Stimulated activated CD8-positive, alpha-beta memory T cell treated with anti-CD3 and anti-CD28 coated beads, Interleukin-4, amount 100 ng/mL, for 24 hours (primary cell): ENCODE measurements at places on chromosomes 5 and 9.

- DNase-seq = no peak
Observed at GRCh38 chr9:93536167-93536566, 40.2 kb upstream of the PHF2 start.

DNA sequence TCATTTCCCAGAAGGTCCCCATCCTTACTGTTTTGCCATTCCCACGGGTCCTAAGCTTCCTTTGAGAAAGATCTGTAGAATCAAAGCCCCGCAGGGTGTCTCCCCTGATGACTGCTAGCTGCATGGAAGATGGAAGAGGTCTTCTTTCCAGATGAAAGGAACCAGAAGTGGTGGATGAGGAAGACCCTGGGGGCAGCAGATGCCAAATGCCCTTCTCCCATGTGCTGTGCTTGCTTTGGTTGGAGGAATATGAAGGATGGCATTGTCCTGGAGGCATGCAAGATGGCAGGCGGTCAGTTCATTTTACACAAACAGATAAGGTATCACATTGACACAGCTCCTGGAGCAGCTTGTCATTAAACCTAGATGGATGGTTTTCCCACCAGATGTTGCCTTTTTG is 25.8 kb upstream of the CER1 start:
- DNase-seq = no peak

- DNase-seq = no peak
Observed at GRCh38 chr5:172447646-172448365, 6.5 kb downstream of the SH3PXD2B start.

DNA sequence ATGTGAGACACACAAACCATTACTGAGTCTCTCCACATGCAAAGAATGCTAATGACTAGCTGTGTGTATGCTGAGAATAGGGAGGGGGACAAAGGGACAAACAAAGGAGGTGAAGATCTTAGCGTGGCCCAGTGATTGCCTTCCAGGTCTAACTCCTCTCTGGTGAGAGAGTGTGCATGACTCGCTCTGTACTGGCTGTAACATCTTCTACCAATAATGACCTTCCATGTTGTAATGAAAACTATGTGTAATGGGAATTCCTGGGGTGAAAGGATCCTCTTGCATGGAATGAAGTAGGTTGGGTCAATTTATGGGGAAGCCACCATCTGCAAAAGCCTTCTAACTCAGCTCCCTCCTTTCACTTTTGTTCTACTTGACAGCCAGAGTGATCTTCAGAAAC is 24.4 kb upstream of the GPR151 start:
- DNase-seq = no peak

GRCh38 chr9:98652741-98653140 is 56.0 kb downstream of the GABBR2 start:
- no peak for DNase-seq

DNA sequence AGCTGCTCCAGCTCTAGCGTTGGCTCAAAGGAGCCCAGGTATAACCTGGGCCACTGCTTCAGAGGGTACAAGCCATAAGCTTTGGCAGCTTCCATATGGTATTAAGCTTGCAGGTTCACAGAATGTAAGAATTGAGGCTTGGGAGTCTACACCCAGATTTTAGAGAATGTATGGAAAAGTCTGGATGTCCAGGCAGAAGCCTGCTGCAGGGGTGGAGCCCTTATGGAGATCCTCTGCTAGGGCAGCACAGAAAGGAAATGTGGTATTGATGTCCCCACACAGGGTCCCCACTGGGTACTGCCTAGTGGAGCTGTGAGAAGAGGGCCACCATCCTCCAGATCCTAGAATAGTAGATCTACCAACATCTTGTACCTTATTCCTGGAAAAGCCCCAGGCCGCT is 626.9 kb downstream of the MAT2B start:
- DNase-seq = no peak

GRCh38 chr5:167992868-167993267 is 298.6 kb upstream of the WWC1 start:
- no peak for DNase-seq

GRCh38 chr9:129204840-129205239 is 26.8 kb upstream of the IER5L start:
- no peak for DNase-seq

GRCh38 chr5:174327317-174327864 is 281.9 kb downstream of the NSG2 start:
- no peak for DNase-seq

- DNase-seq = no peak
Observed at GRCh38 chr9:121354141-121354540, 15.9 kb downstream of the STOM start.

DNA sequence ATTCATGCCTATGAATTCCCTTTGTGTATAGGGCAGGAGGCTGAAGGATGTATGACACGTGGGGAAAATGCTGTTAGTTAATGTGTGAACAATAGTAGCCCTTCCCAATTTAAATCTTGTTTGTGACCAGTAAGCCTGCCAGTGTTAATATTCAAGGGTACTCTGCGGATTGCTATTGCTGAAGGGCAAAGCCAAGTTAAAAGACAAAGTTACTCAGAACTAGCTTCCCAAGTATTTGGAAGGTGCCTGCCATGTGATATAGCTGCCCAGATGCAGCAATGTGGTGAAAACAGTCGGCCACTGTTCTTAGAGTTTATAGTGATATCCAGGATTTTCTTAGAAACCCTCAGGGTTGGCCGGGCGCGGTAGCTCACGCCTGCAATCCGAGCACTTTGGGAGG is 34.6 kb downstream of the MARVELD2 start:
- no peak for DNase-seq

DNA sequence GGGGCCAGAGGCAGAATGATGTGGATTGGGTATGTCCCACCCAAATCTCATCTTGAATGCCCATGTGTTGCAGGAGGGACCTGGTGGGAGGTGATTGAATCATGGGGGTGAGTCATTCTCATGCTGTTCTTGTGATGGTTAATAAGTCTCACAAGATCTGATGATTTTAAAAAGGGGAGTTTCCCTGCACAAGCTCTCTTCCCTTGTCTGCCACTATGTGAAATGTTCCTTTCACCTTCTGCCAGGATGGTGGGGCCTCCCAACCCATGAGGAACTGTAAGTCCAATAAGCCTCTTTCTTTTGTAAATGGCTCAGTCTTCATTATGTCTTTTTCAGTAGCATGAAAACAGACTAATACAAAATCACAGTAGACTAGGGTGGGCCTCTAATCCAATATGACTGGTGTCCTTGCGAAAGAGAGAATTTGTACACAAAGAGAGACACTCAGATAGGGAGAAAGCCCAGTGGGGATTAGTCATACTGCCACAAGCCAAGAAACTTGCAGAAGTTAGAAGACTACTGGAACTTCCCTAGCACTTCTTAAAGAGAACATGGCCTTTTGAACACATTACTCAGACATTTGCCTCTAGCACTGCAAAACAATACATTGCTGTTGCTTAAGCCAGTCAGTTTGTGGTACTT is 68.4 kb downstream of the ANXA1 start:
- DNase-seq = peak; percentile 15
